AG04450 (cell line): ENCODE measurements at places on chromosomes 4 and X. TPM values are rescaled to one million over a fixed set of nuclear protein-coding genes. Genes with fewer than 3 reads are reported as not detected.

DNA sequence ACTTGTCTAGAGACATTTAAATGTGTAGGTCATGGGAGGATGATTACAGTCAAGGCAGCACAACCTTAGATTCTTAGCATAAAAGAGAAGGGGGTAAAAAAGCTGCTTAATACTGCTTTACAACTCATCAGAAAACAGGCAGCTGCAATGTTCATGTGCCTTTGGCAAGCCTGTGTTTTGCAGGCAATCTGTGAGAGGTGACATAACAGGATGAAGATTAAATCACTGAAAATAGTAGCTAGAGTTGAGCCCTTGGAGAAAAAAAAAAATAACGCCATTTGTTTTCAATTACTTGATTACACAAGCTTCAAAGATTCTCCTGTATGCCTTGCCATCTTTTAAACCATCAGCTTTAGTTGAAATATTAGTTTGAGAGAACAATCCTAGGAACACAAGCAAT, 847.6 kb upstream of the LCORL start:
- no peak for DNase-seq

DNA sequence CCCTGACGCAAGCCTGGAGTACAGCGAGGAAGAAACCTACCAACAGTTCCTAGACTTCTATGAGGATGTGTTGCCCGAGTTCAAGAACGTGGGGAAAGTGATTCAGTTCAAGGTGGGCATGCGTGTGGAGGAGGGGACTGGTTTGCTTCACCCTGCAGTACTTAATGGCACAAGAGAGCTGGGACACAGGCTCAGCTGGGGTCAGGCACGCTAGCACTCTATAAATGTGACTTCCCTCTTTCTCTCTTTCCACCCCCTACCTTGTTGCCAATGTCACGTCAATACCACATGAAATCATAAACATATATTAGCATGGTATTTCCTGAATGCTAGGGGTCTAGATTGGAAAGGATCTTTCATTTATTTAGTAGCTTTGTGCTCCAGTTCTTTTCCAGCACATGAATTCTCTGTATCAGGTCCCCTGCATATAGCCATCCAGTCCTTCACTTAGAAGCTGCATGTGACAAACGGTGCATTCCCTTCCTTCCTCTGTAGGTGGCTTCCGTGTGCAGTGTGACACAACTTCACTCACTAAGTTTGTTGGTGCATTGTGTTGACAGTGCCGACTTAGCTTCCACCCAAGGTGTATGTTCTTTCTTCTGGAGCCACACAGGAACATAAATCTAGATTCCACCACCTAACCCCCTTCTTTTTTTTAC, 25.6 kb downstream of the ZRSR2 start:
- DNase-seq: no peak

Gene MSX1
- 1.7 TPM in 2 replicates for polyA plus RNA-seq

DNA sequence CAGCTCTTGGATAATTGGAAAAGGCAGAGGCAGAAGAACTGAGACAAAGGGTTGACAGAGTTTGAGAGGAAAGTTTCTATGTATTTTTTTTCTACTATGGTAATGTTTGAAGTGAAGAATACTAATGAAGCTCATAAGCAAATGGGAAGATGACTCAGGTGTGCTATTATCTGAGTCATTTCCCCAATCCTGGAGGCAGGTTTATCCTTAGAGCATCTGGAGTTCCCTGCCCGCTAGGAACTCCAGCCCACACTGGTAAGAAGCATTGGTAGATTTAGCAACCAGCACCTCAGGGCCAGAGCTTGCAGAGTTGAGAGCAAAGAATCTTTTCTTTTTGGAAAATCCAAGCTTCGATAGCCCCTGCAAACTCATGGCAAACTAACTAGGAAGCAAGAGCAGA, 55.2 kb downstream of the DOCK11 start:
- no peak for DNase-seq

Gene SLC9B1
- 0.32 and 0.35 TPM in 2 replicates for polyA plus RNA-seq

GRCh38 chr4:84870398-84871163, 95.9 kb downstream of the WDFY3 start:
- peak; percentile 20 for DNase-seq

DNA sequence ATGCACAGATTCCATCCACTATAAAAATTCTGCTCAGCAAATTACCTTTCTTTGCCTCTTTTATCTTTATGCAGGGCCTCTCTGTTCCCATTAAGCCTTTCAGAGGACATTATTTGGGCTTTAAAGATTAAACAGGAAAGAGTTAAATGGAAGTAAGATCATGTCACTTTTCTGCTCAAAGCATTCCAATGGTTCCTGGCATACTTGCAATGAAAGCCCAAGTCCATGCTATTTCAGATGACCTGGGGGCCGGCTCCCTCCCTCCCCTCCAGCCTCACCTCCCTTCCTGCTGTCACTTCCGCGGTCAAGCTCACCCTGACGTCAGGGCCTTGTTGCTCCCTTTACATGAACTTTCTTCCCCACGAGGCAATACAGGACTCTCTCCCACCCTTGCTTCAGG, 125.5 kb downstream of the C4orf51 start:
- no peak for DNase-seq

Gene TEX13D
- not detected in 2 replicates for polyA plus RNA-seq

Gene NAP1L3
- polyA plus RNA-seq: 0.68 and 0.84 TPM in 2 replicates

- DNase-seq: no peak
These were observed 58.3 kb downstream of the PCGF3 start for GRCh38 chr4:763922-764321.

DNA sequence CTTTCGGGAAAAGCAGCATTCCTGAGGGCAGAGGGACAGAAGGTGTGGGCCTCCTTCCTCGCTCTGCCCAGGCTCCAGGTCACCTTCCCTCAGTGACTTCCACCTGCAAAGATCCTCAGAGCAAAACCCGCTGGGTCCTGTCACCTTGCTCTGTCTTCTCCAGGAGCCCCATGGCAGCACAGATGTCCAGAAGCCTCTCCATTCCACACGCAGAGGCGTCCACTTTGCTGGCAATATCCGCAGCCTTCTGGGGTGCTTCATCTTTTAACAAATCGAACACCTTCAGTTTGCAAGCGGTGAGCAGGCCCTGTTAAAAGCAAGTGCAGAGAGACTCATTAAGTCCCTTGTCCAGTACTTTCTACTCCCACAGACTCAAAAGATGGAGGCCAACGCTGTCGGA, 27.3 kb downstream of the ASMTL start:
- no peak for DNase-seq

Gene RBBP7
- 133 and 157 TPM in 2 replicates for polyA plus RNA-seq
